IPS-NIHi11 (cell line): ENCODE measurements at places on chromosomes 12 and 14.

- no peak for DNase-seq
Measured at GRCh38 chr14:20427231-20428009, 8.5 kb downstream of the KLHL33 start.

DNA sequence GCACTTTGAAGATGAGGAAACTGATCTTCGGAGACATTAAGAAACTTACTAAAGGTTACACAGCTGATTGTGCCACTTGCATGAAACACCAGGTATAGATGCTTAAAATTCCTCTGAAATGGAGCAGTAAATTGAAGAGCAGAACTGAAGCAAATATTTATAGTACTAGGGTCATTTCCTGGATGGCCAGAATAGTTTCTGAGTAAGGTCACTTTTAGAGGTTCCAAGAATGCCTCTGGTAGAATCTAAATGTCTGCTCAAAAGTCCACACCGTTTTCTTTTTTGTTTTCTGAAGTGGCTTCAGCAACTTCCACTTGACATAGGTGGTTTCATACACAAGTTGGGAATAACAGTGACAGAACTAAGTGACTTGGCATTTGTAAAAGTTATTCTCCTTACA is 19.4 kb downstream of the TPH2 start:
- DNase-seq: no peak

DNA sequence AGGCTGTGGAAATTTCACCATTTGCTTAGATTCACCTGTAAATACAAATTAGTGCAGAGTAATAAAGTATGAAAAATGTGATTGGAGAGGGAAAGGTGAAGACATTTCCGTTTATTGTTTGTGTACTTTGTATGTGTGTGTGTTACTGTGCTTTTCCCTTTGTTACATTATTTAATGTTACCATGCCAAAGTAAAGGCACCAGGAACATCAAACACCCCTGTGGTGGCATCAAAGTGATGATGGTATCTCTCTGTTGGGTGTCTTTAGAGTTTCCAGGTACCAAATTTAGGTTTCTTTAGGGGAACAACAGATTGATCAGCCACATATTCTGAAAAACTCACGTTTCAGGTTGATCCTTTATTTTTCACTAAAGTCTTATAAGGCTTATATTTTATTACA is 189.0 kb upstream of the FBXO33 start:
- DNase-seq: no peak

DNA sequence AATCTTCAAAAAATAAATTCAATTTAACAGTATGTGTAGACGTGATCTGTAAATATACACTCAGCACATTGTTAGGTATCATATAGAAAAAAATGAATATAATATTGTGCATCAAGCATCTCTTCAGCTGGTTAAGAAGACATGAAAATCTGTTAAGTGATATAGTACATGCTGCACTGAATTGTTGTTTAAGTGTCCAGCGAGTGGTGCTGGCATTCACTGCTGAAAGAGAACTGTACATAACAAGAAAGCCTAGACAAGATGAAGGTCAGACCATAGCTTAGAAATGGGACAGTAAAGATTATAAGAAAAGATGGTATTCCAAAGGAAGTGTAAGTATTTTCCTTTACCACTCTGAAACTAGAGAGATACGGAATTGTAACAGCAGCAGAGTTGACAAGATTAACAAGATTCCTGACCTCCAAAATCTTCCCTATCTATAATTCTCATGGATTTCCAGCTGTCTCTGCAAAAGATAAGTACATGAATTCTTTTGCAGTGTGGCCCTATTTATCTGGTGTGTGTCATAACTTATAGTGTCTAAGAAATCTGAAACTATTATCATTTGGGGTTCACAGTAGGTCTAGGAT is 198.6 kb downstream of the FLRT2 start:
- DNase-seq: no peak

DNA sequence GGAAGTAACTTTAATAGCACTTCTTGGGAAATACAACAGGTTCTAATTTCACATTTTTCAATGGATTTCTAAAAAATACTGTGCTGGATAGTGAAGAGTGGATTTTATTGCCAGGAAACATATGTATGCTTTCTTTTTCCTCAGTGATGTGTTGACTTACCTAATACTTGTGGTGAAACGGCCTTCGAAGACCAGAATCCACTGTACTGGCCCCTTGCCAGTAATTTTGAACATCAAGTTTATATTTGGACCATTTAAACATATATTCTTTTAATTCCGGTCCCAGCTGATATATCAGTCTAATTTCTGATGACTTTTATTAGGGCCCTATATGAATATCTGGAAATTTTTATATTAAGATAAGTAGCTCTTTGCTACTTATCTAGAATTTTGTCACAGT is 1.8 kb downstream of the MSRB3 start:
- DNase-seq: no peak

DNA sequence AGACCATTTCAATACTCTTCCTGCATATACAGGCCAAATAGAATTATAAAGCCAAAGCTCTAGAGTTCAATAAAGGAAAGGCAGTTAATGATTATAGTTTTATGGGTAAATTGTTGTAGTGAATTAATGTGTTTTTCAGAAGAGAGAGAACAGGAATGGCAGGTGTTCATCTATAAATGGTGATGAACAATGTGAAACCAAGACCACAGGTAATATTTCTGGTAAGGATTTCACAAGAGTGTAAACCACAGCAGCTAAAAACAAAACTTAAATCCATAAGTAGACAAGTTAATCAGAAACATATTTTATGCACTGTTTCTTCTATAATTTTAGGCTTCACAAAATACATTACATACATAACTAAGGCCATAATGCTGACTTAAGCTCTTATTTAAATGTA is 204.4 kb downstream of the SYT1 start:
- DNase-seq: no peak

- DNase-seq: no peak
Measured at GRCh38 chr12:95953000-95953399, 9.9 kb downstream of the AMDHD1 start.

DNA sequence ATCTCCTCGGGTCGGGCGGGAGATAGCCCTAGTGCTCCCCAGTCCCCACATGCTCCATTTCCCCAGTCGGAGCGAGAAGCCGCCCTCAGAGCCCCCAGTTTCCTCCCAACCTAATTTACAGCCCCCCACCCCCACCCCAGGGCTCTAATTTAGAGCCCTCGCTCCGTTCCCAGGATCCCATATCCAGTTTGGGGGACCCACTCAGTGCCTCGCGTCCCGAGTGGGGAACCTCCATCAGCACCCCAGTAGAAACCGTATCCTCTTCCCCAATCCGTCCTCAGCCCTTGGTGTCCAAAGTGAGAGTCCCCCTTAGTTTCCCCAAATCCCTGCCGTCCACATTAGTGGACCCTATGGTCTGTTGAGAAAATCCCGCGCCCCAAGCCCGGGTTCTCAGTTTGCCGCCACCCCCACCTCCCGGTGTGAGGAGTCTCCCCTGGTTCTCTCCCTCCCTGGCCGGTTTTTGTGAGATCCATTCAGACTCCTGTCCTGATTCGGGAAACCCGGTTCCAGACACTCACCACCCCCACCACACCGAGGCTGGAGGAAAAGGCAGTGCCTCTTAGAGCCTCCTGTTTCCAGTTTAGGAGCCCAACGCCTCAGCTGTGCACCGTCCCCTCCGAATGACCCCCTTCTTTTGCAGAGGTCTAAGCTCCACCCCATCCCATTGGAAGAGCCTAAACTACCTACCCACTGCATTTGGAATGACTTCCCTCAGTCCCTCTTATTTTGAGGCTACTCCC is 809 bp upstream of the MSI1 start:
- DNase-seq: no peak

DNA sequence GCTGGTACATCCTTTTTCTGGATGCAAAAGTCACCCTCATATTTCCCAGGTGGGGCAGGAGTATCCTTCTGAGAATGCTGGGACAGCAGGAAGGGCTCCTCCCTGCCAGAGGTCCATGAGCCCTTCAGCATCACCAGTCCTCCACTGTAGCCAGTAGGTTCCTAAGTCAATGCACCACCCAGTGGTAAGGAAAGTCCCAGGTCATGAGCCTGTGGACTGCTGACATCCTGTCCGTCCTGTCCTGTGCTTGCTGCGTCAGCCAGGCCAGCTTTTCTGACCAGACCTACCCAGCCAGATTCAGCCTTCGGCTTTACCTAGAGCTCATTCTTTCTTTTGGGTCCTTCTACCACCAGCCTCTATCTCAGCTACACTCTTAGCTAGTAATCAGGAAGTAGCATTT is 23.0 kb upstream of the ACTN1 start:
- peak; percentile 57 for DNase-seq

GRCh38 chr12:47835831-47836155 is 16.1 kb upstream of the HDAC7 start:
- no peak for DNase-seq

DNA sequence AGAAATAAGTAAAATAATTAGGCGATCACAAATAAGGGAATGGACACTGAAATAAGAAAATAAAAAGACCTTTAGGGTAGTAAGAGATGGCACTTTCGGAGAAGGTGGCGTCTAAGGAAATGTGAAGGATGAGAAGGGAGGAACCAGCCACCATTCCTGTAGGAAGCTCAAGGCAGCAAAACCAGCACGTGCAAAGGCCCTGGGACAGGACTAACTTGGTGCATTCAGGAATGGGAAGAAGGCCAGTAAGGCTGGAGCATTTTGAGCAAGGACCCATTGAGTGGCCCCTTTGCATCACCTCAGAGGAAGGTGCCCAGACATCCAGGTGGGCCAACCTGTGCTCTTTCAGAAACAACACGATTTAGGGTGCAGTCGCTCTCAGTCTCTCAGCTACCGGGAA is 738 bp upstream of the VPS37B start:
- no peak for DNase-seq

GRCh38 chr14:56044196-56044595 is 74.0 kb upstream of the PELI2 start:
- no peak for DNase-seq

GRCh38 chr12:118094039-118094438 is 9.8 kb downstream of the VSIG10 start:
- DNase-seq: no peak

GRCh38 chr14:91817566-91818325 is 49.6 kb downstream of the TC2N start:
- DNase-seq: no peak

DNA sequence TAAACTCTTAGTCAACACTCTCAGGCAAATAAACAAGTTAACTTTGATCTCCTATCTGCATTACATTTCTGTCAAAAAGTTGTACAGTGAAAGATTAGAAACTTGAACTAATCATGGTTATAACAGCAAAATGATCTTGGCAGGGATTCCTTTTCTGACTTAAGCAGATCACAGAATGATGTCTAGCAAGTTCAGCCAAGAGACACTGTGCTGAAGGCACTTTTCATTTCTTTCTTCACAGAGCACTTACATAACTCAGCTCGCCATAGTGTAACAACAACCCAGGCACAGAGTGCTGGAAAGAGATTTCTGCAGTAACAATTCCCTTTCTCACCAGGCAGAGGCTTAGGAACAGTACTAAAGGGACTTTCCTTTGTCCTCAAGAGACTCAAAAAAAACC is 19.6 kb upstream of the CSRP2 start:
- DNase-seq: no peak

GRCh38 chr14:91315844-91316267 is 71.4 kb upstream of the GPR68 start:
- DNase-seq: no peak

DNA sequence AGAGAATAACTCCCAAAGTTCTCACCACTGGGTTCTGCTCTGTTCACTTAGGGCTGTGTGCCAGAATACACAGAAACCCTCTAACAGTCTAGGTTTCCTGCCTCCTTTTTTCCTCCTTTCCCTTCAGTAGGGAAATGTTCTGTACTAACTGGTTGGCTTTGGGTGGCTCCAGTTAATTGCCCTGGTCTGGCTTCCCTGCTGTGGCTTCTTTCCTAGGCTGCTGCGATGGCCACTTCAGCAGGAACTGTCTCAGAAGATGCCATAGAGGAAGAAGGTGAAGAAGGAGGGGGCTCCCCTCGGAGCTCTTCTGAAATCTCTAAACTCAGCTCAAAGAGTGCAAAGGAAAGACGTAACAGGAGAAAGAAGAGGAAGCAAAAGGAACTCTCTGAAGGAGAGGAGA is 115.2 kb downstream of the SCN8A start:
- no peak for DNase-seq

- no peak for DNase-seq
Measured at GRCh38 chr14:41608681-41609390, 2.2 kb downstream of the LRFN5 start.

- no peak for DNase-seq
Measured at GRCh38 chr14:99402950-99403349, 77.7 kb downstream of the SETD3 start.

GRCh38 chr12:51437431-51437830 is 12.8 kb downstream of the SLC4A8 start:
- DNase-seq: no peak

DNA sequence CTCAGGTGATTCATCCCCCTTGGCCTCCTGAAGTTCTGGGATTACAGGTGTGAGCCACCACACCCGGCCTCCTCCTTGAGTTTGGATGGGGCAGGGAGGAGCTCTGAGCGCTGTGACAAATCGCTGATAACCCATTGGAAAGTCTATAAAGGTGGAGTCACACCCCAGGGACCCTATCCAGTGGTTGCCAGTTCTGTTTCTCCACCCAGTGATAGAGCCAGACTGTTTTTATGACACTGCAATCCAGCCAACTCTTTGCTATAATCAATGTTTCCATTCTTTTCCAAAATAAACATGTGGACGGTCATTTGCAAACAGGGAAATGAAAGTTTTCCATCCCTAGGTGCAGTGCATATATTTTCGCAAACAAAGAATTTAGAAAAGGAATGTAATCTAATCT is 142.0 kb upstream of the PELI2 start:
- no peak for DNase-seq

DNA sequence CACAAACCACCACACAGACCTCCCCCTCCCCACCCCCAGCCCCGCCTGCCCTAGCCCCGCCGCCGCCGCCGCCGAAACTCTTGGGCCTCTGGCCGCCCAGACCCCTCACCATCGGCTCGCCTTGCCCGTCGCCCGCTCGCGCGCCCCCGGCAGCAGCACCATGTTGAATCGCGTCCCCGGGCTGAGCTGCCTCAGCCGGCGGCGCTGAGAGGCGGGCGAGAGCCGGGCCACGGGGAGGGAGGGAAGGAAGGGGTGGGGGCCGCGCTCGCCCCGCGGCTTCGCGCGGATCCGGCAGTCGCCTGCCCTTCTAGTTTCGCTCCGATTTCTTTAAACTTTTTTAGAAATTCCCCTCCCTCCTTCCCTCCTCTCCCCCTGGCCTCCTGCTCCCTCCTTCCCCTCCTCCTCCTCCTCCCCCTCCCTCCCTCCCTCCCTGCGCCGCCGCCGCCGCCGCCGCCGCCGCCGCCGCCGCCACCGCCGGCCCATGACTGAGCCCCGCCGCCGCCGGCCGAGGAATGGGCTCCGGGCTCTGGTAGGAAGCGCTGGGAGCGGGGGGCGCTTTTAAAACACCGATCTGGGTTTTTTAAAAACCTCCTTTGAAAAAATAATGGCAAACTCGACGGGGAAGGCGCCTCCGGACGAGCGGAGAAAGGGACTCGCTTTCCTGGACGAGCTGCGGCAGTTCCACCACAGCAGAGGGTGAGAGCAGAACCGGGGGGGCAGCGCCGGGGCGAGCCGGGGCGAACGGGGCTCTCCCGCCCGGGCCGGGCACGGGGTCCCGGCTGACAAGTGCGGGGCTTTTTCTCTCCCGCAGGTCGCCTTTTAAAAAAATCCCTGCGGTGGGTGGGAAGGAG is at the start of gene ARID2:
Gene ARID2, plus strand, starts transcription at position 474 of the 851 bp plus-strand sequence. Its CDS starts 131 bp downstream, at position 605.
- DNase-seq: peak; percentile 30

GRCh38 chr12:67598598-67598997 is 49.9 kb upstream of the DYRK2 start:
- no peak for DNase-seq

- no peak for DNase-seq
Measured at GRCh38 chr12:52248541-52249461, 15.8 kb downstream of the KRT7 start.

- DNase-seq: peak; percentile 17
Measured at GRCh38 chr12:25434515-25434914, 118.6 kb downstream of the LMNTD1 start.

GRCh38 chr12:109589240-109589590 is 15.6 kb downstream of the MVK start:
- DNase-seq: no peak
